ENCODE measurements at places on chromosomes 2 and 18.

DNA sequence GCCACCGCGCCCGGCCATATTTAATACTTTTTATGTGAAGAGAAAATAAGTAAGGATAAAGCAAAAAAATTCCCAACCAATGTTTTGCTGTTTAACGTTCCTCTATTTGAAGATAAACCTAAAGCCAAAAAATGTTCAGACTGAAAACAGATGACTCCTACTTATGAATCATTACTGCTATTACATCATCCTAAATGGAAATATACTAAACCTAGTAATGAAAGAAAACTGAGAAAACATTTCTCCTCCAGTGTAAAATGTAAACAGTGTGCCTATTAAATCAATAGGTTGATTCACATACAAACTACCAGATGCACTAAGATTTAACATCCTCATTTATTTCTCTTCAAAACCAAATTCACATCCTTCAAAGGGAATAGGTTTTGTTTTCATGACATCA is 43.5 kb downstream of the CWC22 start:
- H3K36me3 ChIP-seq = peaks cover 87% of the 10 kb centered on the region
- ATAC-seq = peak; percentile 83
- H3K4me1 ChIP-seq = peaks cover 5% of the 10 kb centered on the region
- H3K27ac ChIP-seq = peak overlapping the region; percentile 87
- no peaks in the 10 kb centered on the region for H3K27me3 ChIP-seq
- H3K4me3 ChIP-seq = no peak overlapping the region

DNA sequence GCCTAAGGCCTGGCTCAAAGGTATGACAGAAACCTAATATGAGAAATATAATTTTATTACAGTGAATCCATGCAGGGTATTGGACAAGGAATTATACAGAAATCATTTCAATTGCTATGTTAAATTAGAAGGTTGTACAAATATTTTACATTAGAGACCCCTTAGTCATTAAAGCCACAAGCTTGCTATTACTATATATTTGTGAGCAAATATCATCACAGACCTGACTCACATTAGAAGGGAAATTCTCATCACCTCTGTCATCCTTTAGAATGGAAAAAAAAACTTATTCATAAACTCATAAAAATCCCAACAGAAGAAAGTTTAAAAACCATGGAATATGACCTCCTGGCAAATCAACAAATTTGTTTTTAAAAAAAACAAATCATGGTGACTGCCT is 277.9 kb downstream of the DCC start:
- no peaks in the 10 kb centered on the region for H3K36me3 ChIP-seq
- no peak for ATAC-seq
- no peaks in the 10 kb centered on the region for H3K4me1 ChIP-seq
- H3K27me3 ChIP-seq = no peaks in the 10 kb centered on the region
- H3K4me3 ChIP-seq = no peak overlapping the region

DNA sequence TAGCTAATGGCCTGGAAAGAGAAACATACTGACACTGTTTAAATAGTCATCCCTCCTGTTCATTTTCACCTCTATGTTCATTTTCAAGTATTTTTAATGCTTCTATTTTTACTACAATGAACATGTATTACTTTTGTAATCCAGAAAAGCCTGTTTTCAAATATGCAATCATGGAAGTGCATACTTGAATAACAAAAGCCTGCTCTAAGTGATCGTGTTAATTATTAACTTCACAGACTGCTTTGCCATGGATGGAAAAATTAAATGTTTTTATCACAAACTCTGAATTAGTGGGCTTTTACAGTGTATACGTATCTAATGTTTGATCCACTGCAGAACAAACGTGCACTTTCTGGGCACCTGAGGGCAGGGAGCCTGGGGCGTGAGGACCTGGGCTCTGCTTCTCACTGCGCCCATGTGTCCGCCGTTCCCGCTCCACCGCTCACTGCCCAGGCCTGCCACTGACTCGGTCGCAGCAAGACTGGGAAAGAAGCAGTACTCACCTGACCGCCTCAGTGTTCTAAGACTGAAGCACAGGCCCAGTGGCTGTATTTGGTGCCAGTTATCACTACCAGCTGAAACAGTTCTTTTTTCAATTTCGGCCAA is 80.6 kb downstream of the UXS1 start:
- H3K36me3 ChIP-seq = peaks cover 24% of the 10 kb centered on the region
- no peaks in the 10 kb centered on the region for H3K27me3 ChIP-seq
- no peak overlapping the region for H3K27ac ChIP-seq

DNA sequence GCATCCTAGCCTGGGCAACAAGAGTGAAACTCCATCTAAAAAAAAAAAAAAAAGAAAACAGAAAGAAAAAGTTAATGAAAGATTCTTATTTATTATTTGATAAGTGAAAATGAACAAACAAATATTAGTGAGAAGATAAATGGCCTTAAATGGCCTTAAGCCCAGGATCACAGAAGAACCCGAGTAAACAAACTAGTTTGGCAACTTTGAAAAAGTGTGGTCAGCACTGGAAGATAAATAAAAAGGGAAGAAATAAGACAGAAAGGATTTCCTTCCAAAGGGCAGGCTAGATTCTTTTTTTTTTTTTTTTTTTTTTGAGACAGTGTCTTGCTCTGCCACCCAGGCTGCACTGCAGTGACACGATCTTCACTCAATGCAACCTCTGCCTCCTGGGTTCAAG is 692.4 kb downstream of the CPS1 start:
- H3K4me3 ChIP-seq = no peak overlapping the region
- no peak for ATAC-seq
- H3K27me3 ChIP-seq = no peaks in the 10 kb centered on the region
- no peak overlapping the region for H3K27ac ChIP-seq
- H3K4me1 ChIP-seq = no peaks in the 10 kb centered on the region

DNA sequence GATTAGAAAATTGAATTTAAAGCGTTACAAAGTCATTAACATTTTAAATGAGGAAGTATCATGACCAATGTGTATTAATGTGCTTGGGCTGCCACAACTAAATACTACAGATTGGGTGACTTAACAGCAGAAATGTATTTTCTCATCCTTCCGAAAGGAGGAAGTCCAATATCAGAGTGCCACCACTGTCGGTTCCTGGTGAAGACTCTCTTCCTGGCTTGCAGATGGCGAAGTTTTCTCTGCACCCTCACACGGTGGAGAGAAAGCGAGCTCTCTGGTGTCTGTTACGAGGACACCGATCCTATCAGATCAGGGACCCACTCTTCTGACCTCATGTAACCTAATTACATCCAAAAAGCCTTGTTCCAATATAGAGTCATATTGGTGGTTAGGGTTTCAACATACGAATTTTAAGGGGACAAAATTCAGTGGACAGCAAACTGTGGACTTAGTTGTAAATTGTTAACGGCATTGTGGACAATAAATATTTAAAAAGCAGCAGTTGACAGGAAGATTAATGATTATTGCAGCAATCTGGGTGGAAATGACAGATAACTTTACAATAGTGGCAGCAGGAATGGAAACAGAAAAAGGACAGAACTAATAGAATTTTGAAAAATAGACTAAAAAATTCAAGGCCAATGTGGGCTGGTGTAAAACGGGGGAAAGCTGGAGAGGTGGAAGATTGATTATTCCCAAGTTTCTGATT is 35.1 kb upstream of the CYRIA start:
- H3K27me3 ChIP-seq = peaks cover 8% of the 10 kb centered on the region
- no peak overlapping the region for H3K27ac ChIP-seq
- no peak for ATAC-seq
- no peaks in the 10 kb centered on the region for H3K4me1 ChIP-seq

GRCh38 chr2:219500135-219500534 is 1.4 kb downstream of the GMPPA start:
- H3K4me3 ChIP-seq = peak overlapping the region; percentile 92
- no peak for ATAC-seq
- H3K4me1 ChIP-seq = peaks cover 24% of the 10 kb centered on the region

GRCh38 chr2:1811258-1811970 is 67.1 kb upstream of the PXDN start:
- H3K4me1 ChIP-seq = no peaks in the 10 kb centered on the region
- H3K36me3 ChIP-seq = no peaks in the 10 kb centered on the region
- no peak overlapping the region for H3K4me3 ChIP-seq
- H3K27ac ChIP-seq = no peak overlapping the region
- peaks cover 4% of the 10 kb centered on the region for H3K27me3 ChIP-seq
- ATAC-seq = no peak
